Fibroblast of skin of right biceps (primary cell): ENCODE measurements at places on chromosomes 12 and 14.

DNA sequence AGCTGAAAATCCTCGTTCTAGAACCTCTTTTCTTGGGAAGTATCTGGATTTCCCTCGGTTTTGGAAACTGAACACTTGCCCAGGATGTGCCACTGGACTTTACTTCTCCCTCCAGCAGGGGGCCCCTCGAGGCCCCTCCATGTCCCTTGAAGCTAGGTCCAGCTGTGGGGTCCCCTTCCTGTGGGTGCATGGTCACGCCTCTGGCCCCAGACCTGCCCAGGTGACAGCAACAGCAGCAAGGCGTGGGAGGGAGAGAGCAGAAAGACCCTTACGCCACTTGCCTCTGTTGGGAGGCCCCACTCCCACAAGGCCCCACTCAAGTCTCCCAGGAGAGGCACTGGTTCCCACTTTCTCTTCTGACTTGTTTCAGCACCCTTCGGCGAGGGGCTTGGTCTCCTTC, 3.1 kb downstream of the SLC25A29 start:
- no peak for DNase-seq

GRCh38 chr12:2282318-2282717, 229.5 kb downstream of the CACNA1C start:
- DNase-seq: peak; percentile 55

- DNase-seq: no peak
These were observed 69.1 kb upstream of the HOXC13 start for GRCh38 chr12:53869500-53869899.

- no peak for DNase-seq
These were observed 75.5 kb upstream of the GTF2A1 start for GRCh38 chr14:81295958-81296923.

GRCh38 chr14:34785223-34786006, 71.0 kb upstream of the CFL2 start:
- no peak for DNase-seq

DNA sequence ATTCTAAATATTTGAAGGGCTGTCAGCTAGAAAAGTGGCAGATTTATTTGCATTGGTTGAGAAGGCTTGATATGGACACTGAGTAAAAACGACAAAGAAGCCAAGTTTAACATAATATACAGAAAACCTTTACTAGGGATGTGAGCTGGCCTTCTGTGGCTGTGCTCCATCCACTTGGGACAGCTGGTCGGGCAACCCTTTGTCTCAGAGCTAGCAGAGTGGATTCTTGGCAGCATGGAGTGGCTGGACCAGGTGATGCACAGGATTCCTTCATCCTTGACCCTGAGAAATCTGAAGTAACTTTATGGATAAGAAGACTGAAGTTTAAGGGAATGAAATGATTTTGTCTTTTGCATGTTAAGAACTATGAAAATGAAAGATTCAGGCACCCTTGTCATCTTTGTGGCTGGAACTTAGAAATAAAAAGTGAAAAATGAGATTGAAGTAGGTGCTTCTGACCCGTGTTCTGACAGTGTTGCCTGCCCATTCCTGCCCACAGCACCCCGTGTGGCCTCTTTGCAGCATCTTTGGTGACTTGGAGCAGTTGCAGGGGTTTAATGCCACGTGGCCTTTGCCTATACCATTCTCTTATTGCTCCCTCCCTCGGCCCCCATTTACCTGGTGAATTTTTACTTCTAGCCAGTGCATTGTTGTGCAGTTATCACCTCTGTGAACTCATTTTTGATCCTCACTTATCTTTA, 32.6 kb downstream of the PELI2 start:
- DNase-seq: no peak

GRCh38 chr12:105240228-105240627, 4.3 kb upstream of the APPL2 start:
- DNase-seq: no peak

- peak; percentile 95 for DNase-seq
These were observed 53.7 kb upstream of the OTOGL start for GRCh38 chr12:80045594-80045993.

- no peak for DNase-seq
These were observed 362 bp upstream of the ACYP1 start for GRCh38 chr14:75064205-75064567.

- DNase-seq: no peak
These were observed 15.5 kb upstream of the PARP11 start for GRCh38 chr12:3888659-3889058.
